NCI-H1048 (cell line): ENCODE measurements at places on chromosomes 7 and 10.

GRCh38 chr10:35259769-35260397, 76.4 kb upstream of the CCNY start:
- no peak for DNase-seq

GRCh38 chr10:71265618-71266146, 53.3 kb downstream of the UNC5B start:
- no peak for DNase-seq

DNA sequence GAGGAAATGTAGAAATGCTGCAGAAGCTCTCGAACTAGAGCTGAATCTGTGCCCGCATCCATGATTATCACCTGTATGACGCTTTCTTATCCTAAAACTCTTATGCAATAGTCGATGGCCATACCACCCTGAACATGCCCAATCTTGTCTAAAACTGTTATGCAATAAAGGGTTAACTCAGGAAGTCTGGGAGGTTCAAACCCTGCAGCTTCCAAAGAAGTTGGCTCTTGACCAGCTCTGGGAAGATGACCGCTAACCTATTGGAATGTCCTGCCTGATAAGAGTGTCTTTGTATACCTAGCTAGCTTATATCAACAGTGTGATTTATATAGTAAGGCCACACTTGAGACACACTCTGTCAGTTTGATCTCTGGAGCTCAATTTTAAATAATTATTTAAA, 3.4 kb upstream of the C10orf88 start:
- no peak for DNase-seq

GRCh38 chr7:101273206-101273605, 28.3 kb upstream of the FIS1 start:
- DNase-seq = no peak

DNA sequence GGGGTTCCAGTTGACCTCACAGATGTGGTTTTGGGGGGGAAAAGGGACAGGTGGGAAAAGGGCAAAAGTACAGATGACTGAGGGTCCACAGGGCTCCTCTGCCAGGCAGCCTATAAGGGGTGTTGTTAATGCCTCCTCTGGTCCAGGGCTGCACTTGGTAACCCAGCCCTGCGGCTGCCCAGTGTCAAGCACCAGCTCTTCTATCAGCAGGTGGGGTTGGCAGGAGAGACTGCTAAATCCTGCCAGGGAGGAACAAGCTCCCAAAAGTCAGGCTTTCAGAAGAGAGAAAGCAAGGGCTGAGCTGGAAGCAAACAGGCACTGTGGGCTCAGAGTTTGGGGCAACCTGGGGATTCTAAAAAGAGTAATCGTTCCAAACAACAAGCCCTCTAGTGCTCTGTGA, 39.1 kb downstream of the LRRC20 start:
- no peak for DNase-seq

DNA sequence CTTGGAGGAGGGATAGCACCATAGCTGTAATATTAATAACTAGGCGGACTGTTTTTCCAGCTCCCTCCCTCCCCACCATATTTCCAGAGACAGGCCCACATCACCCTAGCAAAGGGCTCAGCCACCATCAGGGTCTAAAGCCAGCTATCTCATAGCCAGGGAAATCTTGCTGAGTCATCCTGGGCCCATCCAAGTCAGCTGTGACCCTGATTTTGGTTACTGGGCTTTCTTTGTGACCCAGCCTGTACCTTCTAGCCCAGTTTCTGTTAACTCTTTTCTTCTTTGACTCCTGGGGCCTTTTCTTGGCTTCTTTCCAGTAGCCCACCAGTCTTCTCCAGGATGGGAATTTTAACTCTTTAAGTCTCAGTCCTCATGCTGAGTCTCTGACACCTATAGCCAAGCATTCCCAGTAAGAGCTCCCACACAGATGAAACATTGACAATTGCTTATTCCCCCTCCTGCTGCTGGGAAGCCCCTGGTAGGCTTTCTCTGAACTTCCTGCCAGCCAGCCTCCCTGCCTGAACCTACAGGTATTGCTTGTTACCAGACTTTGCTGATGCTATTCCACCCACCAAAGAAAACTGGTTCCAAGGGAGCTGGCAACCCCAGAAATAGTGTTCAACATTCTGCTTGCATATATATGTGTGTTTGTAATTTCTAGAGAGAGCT, 34.8 kb upstream of the ADO start:
- DNase-seq = no peak

DNA sequence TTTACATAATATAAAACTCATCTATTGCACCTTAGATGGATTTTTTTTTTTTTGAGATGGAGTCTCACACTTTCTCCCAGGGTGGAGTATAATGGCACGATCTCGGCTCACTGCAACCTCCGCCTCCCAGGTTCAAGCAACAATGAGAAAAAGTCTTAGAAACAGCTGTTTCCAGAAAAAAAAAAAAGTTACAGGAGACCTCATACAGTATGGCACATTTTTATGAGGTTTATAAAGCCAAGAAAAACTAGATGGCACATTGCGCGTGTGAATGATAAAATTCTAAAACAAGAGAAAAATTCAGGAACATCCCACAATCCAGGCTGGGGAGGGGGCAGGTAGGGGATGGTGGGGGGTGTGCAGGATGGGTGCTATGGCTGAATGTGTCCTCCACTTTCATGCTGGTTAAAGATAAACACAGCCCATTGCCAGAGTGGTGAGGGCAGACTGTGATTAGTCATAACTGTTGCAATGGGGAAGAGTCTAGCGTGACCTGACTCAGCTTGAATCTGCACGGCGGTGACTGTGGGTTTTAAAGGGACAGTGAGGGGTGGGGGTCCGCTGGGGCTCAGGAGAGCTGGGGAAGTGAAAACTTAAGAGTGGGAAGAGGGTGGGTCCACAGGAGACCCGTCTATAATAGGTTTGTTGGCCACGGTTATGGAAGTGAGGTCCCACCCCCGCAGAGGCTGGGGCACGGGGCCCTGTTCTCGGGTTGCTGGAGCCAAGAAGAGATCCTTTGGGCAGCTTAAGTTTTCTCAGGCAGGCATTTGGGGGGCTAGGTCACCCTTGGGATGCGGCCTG, 11.9 kb upstream of the LRRC27 start:
- DNase-seq = no peak

DNA sequence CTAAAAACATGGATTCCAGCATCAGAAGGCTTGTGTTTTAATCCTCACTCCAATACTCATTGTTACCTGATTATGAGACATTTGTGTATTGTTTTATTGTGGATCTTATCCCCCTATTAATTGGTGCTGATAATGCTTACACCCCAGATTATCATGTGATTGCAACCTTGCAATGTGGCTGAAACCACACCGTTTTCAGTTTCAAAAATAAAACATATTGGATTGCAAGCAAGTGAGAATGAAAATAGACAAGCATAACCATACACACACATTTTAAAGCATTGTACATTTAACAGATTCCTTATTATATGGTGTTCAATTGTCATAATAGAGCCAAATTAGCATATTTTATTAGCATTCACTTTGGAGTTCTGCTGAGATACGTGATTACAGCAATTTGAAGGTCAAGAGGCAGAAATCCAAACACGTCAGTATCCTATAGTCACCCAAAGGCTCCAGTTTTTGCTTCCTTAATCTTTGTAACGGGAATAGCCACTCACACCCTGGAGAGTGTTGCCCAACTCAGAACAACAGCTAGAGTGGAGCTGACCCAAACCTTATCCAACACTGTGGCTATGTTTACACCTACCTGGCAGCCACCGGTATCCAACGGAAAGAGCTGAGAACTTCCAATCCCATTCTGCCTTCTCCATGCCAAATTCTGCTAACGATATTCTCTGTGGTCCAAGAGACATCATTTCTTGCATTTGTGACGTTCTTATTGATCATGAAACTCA, 317.1 kb upstream of the KLF6 start:
- no peak for DNase-seq

GRCh38 chr7:153354071-153354470, 594.5 kb downstream of the ACTR3B start:
- no peak for DNase-seq

- no peak for DNase-seq
These were observed 747.1 kb upstream of the GALNT17 start for GRCh38 chr7:70384891-70385290.

GRCh38 chr7:13042605-13043236, 355.3 kb downstream of the ARL4A start:
- DNase-seq = no peak

GRCh38 chr10:50540826-50541122, 83.0 kb downstream of the SGMS1 start:
- DNase-seq = no peak

GRCh38 chr7:79523436-79523835, 70.0 kb upstream of the MAGI2 start:
- DNase-seq = no peak

GRCh38 chr10:47182934-47183703, 116.9 kb upstream of the GDF10 start:
- DNase-seq = no peak

DNA sequence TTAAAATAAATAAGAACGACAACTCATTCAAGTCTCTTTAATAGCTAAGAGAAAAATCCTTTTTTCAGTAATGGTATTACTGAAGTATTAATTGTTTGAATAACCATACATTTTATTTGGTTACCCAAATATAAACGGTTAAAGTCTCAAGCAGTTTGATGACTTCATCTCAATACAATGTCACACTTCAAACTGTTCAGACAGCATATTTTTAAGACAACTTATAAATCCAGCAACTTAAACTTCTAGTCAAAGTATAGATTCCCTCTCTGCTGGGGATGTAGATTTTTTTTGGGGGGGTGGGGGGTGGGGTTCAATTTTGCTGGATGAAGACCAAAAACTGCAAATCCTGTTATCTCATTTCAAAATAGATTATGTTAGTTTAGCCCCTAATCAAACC, 42.0 kb downstream of the GNA12 start:
- DNase-seq = no peak

GRCh38 chr7:105157278-105157677, 143.3 kb downstream of the KMT2E start:
- no peak for DNase-seq

DNA sequence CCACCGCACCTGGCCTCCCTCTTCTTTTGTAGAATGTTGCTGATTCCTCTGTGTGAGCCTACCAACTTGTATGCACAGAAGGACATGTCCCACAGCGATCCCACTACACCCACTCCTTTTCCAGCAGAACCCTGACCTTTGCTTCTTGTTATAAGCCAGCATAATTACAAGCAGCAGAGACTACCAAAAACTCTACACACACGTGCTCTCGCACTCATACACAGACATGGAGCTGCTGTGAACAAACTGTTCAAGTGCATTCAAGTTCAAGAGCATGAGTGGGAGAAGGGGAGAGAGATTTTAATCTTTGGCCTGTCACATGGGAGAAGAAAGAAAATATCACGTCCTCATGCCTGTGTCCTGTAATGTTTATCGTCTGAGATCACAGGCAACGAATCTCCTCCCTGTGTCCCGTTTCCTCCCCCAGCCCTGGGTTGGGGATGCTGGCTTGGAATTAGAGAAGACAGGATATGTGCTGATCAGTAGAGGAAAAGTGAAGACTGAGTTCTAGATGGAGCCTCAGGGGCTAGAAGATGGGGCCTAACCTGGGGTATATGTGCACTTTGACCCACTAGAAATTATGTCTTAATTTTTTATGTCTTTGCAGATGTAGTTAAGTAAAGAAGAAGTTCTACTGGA, 79.6 kb downstream of the NHLRC2 start:
- DNase-seq = no peak

DNA sequence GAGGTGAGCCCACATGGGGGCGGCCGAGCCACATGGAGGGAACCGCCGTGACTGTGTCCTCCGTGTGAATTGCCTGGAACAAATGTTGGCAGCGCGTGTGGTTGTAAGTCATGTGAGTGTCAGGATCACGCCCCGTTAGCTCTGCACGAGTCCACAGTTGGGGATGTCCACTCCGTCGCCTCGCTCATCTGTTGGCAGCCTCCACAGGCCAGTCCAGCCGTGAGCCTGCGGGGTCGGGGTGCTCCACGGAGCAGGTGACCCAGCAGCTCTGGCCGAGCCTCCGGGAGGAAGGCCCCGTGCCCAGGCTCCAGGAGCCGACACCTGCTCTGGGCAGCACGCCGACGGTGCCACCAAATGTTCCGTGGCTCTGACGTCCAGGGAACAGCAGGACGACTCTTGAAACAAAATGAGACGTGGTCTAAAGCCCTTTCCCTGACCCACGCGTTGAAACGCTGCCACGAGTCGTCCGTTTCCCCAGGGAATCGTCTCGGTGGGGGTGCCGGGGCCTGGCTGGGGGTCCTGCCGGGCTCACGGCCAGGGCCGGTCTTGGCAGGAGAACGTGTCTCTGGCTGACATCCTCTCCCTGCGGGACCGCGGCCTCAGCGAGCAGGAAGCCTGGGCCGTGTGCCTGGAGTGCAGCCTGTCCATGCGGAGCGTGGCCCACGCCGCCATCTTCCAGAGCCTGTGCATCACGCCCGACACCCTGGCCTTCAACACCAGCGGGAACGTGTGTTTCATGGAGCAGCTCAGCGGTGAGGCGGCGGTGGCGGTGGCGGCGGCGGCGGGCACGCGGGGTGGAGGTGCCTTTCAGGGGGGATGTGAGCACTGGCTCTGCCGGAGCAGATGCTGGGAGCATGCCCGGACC, 7.0 kb downstream of the KNDC1 start:
- DNase-seq = no peak

- DNase-seq = no peak
These were observed 178.9 kb downstream of the SRPK2 start for GRCh38 chr7:105209870-105210269.

DNA sequence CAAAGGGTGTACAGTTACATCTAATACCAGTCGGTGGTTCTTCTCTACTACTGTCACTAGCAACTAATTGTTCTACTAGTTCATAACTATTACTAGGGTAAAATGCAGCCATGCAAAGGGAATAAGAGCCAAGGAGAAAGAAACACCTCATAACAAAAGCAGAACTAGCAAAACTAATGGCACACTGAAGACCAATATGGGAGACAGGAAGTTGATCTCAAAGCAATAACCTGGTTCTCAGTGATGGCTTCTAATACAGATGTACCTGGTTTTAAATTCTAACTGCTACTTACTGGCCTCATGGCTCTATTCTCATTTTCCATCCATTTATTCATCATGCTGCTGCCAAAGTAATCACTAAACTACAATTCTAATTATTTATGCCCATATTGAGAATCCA, 170.3 kb downstream of the SEMA3E start:
- no peak for DNase-seq

- no peak for DNase-seq
These were observed 6.1 kb downstream of the PFKFB3 start for GRCh38 chr10:6208799-6209235.

GRCh38 chr7:17472518-17472917, 174.1 kb downstream of the AHR start:
- no peak for DNase-seq

DNA sequence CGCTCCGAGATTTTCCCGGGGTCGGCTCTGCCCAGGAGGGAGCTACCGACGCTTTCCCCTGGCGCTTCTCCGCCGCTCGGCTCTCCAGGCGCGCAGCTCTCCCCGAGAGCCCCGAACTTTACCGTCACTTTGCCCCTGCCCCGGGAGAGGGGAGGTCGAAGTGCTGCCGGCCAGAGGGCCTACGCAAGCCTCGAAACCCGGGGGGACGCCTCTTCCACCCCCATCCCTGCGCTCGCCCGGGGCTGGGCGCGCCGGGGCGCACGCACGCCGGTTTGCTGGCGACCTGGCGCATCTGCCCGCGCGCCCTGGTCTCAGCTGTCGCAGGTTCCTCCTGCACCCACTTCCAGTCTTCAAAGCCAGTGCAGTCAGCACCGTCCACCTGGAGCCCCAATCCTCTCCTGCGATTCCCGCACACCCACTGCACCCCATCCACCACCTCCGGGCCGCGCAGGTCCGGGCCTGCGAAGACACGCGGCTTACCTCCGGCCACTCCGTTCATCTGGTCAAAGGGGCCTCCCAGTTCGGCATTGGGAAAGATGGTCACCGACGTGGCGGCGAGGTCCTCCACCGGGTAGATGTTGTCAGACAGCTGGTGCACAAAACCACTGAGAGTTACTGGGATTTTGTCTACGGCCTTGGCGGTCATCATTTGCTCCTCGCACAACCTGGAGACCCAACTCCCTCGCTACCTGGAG, 638 bp downstream of the EGR2 start:
- no peak for DNase-seq
